Activated CD4-positive, alpha-beta T cell treated with anti-CD3 and anti-CD28 coated beads, Interleukin-2, Interleukin-6, amounts not matched to agents 100 ng/mL and 50 ng/mL, durations not matched to agents 16 hours and 8 hours (primary cell): ENCODE measurements at places on chromosomes 1 and 21.
A peak's percentile ranks its signal among the peaks of the same experiment; 100 is the strongest.

DNA sequence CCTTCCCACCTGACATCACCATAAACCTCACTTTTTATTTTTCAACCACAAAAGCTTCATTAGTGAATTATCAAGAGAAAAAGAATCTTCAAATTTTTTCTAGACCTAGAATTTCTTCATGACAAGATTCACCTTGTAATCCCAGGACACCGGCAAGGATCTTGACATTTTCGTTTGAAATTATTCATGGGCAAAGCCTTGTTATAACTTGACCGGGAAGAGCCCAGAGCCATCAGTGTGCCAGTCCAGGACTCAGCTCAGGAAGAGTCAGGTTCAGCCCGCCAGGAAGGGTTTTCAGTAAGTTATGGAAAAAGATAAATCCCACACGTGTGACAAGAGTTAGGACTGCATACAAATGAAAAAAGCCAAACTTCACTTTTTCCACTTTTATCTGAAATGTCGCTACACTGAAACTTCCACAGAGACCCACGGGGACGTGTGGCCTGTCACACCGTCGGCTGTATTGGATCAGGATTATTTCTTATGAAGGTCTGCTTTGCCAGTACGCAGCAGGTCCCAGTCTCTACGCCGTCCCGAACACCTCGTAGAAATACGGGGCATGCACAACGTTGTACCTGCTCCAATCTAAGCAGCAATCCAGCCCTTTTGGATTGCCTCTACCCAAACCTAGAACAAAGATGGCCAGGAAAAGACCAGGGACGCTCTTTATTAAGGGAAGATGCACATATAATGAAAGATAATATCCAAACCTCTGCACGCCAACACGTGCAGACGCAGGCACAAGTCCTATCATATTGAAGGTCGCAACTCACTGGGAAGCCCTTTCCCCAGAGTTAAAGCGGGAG, 916 bp downstream of the F3 start:
- DNase-seq, result no peak

DNA sequence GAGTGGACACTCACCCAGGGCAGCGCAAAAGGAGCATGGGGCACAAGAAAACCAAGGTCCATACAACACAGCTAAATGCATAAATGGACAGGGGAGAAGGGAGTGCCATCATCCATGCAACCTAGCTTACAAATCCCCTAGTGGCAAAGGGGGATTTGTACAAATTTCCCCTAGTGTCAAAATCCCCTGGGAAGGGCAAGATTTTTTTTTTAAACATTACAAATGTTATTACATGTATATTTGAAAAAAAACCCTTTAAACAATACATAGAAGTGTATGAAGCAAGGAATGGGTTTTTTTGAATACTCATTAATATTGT, 89.6 kb upstream of the IVNS1ABP start:
- DNase-seq, result no peak

GRCh38 chr1:60732977-60733401, 349.4 kb upstream of the NFIA start:
- DNase-seq, result no peak

GRCh38 chr21:44511219-44511937, 28.6 kb downstream of the KRTAP10-1 start:
- DNase-seq, result no peak

- DNase-seq, result no peak
Measured at GRCh38 chr1:97170300-97170699, 448.7 kb downstream of the PTBP2 start.

DNA sequence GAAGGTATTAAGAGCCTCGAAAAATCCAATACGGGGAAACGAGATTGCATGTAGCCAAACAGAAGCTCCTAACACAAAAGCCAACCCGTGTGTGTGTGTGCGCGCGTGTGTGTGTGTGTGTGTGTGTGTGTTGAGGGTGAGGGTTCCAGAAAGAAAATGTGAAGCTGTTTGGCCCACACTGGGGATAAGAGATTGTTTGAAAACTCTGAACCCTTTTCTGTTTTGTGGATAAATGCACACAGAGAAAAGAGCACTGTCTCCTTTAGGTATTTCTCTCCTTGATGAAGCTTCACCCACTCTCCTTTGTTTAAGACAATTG, 1.9 kb downstream of the WLS start:
- DNase-seq, result no peak

DNA sequence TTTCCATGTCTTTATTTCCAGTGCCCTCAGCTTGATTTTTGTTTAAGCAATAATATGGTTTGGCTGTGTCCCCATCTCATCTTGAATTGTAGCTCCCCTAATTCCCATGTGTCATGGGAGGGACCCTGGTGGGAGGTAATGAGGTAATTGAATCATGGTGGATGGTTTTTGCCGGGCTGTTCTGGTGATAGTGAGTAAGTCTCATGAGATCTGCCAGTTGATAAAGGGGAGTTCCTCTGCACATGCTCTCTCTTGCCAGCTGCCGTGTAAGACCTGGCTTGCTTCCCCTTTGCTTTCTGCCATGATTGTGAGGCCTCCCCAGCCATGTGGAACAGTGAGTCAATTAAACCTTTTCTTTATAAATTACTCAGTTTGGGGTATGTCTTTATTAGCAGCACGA, 559.6 kb upstream of the ADAMTS5 start:
- no peak for DNase-seq

DNA sequence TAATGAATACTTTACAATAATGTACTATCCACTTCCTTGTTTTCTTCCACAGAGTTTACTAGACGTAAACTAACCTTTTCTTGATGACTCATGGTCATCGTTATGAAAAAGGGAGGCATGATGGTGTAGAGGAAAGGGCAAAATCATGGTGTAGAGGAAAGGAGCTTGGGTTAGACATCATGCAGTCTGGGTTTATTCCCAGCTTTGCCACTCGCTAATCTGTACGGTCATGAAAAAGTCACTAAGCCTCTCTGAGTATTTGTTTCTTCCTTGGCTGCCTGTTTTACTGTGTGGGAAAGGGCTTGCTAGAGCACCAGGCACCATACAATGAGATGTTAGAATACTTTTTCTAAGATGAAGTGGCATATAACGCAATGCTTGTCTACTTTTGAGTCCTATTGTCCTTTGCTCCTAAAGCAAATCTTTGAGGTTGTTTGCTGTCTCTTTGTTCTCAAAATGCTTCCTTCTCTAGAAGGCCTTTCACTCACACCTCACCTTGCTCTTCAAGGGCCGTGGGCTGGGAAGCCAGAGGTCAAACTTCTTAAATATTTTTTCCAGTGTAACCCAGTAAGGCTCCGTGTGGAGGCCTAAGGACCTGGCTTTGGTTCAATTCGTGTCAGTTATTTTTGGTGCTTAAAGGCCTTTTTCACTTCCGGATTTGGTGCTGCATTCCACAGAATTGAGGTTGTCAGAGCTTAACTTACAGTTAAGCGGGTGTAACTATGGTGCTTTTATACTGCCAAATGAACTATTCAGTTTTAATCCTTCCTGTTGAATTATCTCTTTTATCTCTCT, 9.9 kb upstream of the ETV3 start:
- no peak for DNase-seq

DNA sequence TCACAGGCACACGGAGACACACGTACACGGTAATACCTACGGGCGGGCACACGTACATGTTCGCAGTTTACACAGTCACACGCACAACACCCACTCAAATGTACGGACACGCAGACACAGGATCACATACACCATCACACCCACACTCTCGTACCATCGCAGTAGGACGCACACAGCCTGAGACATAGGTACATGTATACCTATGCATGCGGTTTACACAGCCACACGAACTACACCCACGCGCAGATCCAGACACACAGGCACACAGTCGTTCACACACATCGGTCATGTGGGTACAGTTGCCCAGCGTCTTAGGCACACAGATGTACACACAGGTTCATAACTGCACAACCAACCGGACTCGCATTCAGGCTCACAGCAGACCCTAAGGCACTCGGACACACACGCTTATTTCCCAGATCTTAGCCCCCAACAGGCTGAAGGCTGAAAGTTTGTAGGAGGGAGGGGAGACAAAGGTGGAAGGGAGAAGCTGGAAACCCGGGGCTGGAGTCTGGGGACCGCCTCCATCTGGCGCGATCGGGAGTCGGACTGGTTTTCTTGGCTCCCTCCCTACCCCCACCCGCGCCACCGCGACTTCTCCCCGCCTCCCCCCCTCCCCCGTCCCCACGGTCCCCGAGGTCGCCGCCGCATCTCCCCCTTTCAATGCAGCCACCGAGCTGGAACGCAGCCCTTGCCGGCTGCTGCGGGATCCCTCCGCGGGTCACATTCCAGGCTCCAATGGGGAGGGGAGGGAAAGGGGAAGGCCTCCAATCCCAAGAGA, 51.9 kb upstream of the SYNC start:
- peak; percentile 13 for DNase-seq

DNA sequence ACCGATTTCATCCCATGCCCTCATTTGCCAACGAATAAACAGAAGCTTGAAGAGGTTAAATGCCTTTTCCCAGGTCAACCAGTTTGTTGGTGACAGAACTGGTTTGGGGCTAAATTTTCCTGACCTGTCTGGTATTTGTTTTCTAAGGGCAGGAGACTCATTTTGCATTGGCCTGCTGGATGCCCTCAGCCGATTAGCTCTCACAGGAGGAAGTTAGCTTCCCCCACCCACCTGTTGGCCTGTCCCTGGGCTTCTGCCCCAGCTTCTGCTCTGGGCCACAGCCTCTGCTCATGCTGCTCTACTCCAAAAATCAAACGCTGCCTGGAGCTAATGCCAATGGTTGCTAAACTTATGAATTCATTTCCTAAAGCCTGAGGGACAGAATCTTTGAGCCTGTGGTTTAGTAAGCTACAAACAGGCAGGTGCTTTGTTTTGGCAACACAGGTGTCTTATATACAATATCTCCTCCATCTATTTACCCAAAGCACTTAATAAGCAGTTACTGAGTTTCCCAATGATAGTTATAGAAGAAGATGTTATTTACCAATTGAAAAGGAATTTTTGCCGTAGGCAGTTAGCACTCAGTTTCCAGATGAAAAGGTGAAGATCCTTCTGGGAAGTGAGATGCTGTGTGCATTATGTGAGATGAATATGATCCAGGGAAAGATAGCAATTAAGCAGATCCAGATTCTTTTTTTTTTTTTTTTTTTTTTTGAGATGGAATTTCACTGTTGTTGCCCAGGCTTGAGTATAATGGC, 82.3 kb downstream of the TM2D1 start:
- DNase-seq, result no peak

DNA sequence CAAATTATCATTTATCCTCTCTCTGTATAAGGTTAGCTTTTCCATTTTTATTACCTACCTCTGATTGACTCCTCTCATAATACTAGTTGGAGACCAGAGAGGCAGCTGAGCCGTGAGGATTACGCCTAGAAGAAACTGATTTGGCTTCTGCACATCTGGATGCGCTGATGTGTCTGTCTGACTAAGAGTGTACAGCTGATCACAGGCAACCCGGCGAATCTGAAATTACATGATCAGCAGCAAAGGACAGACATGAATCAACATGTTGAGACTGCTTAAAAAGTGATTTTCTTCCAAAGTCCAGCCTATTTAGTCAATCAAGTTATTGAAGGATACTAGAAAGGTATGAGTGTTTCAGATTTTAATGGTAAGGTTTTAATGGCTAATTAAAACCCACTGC, 81.2 kb downstream of the PCSK9 start:
- no peak for DNase-seq

- no peak for DNase-seq
Measured at GRCh38 chr1:168454211-168454815, 89.5 kb downstream of the XCL2 start.

GRCh38 chr1:33736496-33736895, 127.4 kb upstream of the HMGB4 start:
- DNase-seq, result no peak

DNA sequence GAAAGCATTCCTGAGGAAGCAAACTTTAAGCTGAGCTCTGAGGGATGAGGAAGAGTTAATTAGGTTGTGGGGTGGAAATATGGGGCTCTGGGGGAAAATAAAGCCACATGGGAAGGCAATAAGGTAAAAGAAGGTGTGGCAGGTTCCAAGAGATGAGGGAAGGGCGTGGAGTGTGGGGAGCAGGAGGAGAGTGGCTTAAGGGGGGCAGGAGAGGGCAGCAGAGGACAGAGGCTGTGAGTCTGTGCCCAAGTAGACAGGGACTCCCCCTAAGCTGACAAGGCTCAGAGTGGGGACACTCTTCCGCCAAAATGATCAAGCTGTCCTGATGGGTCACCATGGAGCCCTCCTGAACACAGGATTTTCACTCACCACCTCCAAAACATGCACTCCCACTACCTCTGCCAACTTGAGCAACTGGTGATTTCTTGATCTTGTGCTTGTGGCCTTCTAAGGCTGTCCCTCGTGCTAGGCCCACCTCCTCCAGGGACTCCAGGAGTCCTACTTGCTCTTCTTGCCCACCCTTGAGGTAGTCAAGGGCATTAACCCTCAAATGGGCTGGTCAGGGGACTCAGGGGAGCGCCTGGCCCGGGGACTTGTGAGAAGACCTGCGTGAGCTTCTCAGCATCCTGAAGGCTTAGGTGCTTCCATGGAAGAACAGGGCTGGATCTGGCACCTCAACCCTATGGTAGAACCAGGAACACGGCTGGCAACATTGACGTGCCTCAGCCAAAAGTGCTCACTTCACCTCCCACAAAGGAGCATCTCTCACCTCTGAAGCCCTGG, 23.4 kb downstream of the DMAP1 start:
- DNase-seq, result no peak

DNA sequence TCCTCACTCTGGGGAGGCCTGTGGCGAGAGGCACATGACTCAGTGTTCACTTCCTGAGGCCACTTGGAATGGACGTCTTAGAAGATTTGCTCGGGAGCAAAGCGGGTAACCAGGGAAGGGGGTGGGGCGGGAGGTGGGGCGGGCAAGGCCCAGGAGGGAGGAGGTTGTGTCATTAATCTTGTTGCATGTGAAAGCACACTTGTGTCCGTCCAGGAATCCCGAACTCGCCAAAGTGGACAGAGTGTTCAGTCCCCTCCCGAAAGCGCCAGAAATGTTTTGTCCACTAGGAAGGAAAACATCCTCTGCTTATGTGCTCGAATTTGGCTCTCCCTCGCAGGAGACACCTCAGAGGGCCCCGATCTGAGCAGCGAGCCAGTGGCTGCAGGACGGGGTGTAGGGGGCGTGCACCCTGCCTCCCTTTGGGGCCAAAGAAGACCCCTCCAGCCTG, 84.2 kb downstream of the SPSB1 start:
- DNase-seq, result no peak

DNA sequence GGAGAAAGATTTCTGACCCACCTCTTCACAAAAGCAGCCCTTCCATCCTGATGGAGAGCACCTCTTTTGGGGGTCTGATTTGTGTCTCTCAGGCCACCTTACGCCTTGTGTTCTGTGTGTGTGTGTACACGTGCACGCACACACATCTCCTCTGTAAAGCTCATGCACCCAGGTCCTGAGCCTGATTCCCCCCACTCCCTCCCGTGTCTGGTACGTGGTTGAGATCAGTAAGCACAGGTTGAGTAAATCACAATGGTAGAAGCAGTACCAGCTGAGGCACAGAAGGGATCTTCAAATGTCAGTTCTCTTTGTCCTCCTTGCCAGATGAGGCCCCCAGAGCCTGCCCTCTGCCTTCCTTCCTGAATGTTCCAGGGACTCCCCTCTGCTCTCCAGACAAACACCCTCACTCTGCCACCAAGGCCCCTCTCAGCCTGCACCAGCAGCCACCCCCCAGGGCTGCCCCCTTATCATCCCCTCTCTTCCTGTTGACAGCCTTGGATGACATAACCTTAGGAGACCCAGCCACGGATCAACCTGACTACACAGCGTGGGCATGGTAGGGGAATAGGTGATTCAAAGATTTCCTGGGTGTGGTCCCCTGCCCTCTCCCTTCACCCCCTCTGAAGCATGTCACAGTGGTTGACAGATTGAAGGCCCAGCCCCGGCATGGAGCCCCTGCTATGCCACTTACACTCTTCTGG, 112.8 kb downstream of the HIVEP3 start:
- DNase-seq, result peak; percentile 31
